Glutamatergic neuron (in vitro differentiated cells): ENCODE measurements at places on chromosomes 11 and 22. TPM values are rescaled to one million over a fixed set of nuclear protein-coding genes. Genes with fewer than 3 reads are reported as not detected.

Gene IGSF22
- 1.1 TPM for total RNA-seq

Gene CALCA
- total RNA-seq = not detected

Gene TRIM48
- total RNA-seq = not detected

Gene SWAP70
- 8.7 TPM for total RNA-seq

Gene ARHGAP20
- not detected for total RNA-seq

Gene KDM4E
- 1.1 TPM for total RNA-seq

Gene RFPL1
- total RNA-seq = not detected

Gene NFAM1
- 0.91 TPM for total RNA-seq
